Mesenchymal stem cell (in vitro differentiated cells and primary cell): ENCODE measurements at places on chromosomes 13 and 19.

DNA sequence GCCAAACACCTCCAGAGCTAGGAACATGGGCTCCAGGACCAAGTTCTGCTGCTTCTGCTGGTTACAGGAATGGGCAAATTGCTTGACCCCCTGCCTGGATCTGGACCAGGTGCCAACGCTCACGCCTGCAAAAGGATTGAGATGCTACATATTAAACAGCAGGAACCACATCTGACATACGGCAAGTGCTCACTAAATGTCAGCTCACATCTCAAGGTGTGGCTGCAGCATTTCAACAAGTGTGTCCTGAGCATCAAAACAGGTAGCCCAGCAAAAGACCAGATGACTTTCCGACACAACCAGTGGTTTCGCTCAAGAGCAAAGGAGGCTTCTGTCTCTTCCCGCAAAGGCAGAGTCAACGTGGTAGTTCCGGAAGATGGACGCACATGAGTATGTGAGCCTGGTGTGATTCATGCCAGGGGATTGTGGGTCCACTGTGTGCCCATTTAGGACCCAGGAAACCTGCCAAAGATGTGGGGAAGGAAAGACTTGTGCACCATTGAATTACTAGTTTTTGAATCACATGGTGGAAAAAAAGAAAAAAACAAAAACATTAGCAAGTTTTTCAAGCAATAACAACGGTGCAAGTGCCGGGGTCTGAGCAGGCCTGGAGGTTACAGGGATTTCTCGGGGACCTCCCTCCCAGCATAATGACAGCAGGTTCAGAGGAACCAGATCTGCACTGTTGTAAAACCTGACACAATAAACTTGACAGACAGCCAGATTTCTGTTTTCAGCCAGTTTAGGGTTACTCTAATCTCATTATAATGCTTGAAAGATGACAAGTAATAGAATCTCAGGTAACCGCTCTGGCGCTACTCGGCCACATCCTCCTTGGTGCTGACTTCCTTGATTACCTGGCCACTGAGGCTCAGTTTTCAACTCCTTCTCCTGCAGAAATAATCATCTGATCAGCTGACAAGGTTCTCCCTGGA, 77.9 kb downstream of the SOX1 start:
- H3K27ac ChIP-seq: no peak overlapping the region
- H3K4me3 ChIP-seq: no peak overlapping the region
- no peaks in the 10 kb centered on the region for H3K27me3 ChIP-seq
- DNase-seq: no peak
- H3K36me3 ChIP-seq: no peaks in the 10 kb centered on the region

GRCh38 chr13:30697996-30698401, 37.3 kb upstream of the ALOX5AP start:
- H3K36me3 ChIP-seq: no peaks in the 10 kb centered on the region
- H3K4me3 ChIP-seq: peak overlapping the region; percentile 66
- no peak for DNase-seq

DNA sequence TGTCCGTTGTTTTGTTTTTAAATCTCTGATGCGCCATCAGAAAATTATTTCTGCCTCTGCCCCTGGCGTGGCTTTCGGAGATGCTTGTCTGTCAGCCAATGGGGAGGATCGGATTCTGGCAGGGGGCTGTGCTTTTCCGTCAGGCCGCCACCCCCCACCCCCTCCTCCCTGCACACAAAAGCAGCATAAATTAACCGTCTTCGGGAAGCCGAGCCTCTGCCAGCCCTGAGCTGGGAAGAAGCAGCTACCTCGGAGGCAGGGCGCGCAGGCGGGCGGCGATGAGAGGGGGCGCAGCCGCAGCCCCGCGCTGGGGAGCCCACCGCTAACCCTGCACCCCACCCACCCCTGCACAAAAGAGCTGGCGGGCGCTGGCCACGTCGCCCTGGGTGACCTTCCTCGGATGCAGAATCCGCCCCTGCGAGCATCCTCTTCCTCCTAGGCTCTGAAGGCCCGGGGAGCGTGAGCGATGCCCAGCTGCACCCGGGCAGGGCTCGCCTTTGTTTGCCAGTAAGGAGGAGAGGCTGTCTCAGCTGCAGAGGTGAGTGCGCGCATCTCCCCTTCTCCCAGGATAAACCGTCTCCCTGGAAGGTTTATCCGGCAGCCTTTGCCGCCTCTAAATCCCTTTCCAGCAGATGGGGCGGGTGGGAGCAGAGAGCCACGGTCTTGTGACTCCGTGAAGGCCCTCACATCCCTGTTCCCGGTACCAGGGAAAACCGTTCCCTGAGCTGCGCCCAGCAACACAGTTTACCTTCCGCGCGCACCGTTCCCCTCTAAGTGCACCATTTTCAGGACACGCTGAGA, at the start of gene ATCAY:
TSS of gene ATCAY (plus strand) at position 215 of the 801 bp plus-strand sequence. CDS start 5,083 bp downstream, outside the sequence.
- H3K27me3 ChIP-seq: peaks cover 52% of the 10 kb centered on the region
- no peaks in the 10 kb centered on the region for H3K36me3 ChIP-seq
- no peak within 1 kb of the TSS for H3K4me3 ChIP-seq
- peaks cover 3% of the 10 kb centered on the region for H3K4me1 ChIP-seq
- no peak for DNase-seq
- H3K27ac ChIP-seq: no peak within 1 kb of the TSS

GRCh38 chr13:36817996-36818803, 822 bp upstream of the RFXAP start:
- no peak overlapping the region for H3K27ac ChIP-seq
- H3K27me3 ChIP-seq: peaks cover 4% of the 10 kb centered on the region
- peak overlapping the region; percentile 85 for H3K4me3 ChIP-seq
- DNase-seq: peak; percentile 12
- no peaks in the 10 kb centered on the region for H3K36me3 ChIP-seq
- peaks cover 6% of the 10 kb centered on the region for H3K4me1 ChIP-seq
